Stimulated activated CD4-positive, alpha-beta T cell treated with anti-CD3 and anti-CD28 coated beads, TNF-alpha, amount 100 ng/mL, for 4 hours (primary cell): ENCODE measurements at places on chromosomes 3 and 15.

- DNase-seq, result no peak
Observed at GRCh38 chr15:97143592-97144376, 813.3 kb downstream of the NR2F2 start.

DNA sequence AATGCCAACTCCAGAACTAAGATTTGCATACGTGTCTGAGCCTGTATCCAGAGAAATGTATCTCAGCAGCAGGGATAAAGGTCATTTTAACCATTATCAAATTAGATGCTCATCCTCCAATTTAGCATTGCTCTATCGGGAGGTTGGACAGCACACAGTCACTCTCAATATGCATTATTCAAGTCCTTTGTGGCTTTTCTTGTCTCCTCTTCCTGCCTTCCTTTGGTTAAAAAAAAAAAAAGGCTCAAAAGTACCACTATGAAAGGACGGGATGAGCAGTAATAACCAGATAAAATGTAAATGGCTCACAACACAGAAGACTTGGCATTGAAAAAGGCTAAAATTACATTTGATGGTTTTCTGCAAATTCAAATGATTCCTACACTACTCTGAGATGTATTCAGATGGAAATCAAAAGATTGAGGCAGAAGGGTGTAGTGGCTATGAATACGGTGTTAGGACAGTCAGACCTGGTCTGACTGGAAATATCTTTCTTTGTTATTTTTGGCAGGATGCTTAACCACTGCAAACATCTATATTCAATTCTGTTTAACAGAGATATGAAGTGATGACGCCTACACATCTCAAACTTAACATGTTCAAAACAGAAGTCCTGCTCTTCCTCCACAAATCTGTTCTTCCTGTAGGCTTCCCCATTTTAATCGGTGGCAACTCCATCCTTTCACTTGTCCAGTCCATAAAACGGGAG, 109.6 kb downstream of the ADAMTS9 start:
- DNase-seq, result no peak

- DNase-seq, result no peak
Observed at GRCh38 chr3:119340014-119340413, 45.8 kb downstream of the ARHGAP31 start.

- DNase-seq, result peak; percentile 55
Observed at GRCh38 chr3:146469150-146470017, at the start of gene PLSCR2. PLSCR2 (minus strand) TSS chr3:146469561; CDS start chr3:146459904, 9,657 bp downstream.

- no peak for DNase-seq
Observed at GRCh38 chr3:105812194-105812586, 56.6 kb downstream of the CBLB start.

GRCh38 chr15:77499087-77499760, 78.5 kb downstream of the HMG20A start:
- DNase-seq, result no peak

GRCh38 chr3:73405853-73406252, 218.9 kb downstream of the PDZRN3 start:
- DNase-seq, result no peak
